ENCODE measurements at places on chromosomes 7 and 10.

DNA sequence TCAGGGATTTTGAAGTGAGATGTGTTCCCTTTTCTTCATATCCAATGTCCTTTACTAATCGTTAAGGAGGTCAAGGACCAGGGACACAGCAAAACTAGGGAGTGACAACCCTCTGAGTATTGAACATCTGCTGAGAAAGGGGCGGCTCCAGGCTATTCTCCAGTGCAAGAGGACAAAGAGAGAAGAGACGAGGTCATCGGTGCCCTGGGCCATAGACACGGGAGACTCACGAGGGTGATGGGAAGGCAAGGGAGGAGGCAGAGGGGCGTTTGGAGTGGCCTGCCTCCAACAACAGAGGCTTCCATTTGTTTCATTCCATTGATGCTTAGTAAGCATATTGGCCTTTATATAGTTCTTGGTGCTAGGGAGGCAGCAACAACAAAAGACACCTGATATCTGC, 268.4 kb downstream of the CXCL12 start:
- no peak for DNase-seq

GRCh38 chr7:21934808-21935207, 10.9 kb downstream of the CDCA7L start:
- DNase-seq, result peak; percentile 64

DNA sequence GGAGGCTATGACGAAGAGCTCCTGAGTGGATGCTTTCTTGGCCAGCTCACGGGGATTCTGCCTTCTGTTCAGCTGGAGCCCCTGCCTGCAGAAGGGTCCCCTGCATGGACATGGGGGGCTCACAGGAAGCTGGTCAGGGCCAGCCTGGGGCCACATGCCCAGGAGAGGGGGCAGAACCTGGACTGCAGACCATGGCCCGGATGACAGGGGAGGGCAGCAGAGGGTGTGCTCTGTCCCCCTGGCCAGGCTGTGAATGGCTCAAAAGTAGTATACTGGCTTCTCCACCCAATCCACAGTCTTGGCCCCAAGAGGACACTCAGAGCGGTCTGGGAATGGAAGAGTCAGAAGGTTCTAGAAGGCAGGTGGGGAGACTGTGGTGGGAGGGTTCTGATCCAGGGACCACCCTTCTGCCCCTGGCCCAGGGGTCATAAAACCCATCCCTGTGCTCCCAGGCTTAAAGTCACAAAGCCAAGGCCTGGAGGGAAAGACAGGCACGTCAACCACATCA, 40.3 kb downstream of the PPIF start:
- DNase-seq, result no peak

- no peak for DNase-seq
These were observed 385.8 kb upstream of the C7orf33 start for GRCh38 chr7:148204639-148205304.

GRCh38 chr10:55631071-55631654, 729.9 kb downstream of the ZWINT start:
- DNase-seq, result peak; percentile 5

DNA sequence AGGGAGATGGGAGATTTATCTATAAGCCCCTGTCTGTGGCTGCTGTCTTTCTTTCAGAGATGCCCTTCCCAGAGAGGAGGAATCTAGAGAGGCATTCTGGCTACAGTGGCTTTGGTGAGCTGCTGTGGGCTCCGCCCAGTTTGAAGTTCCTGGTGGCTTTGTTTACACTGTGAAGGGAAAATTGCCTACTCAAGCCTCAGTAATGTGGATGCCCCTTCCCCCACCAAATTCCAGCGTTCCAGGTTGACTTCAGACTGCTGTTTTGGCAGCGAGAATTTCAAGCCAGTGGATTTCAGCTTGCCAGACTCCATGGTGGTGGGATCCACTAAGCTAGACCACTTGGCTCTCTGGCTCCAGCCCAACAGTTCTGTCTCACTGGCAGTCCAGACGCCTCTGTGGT, 951.6 kb downstream of the CCSER2 start:
- no peak for DNase-seq

DNA sequence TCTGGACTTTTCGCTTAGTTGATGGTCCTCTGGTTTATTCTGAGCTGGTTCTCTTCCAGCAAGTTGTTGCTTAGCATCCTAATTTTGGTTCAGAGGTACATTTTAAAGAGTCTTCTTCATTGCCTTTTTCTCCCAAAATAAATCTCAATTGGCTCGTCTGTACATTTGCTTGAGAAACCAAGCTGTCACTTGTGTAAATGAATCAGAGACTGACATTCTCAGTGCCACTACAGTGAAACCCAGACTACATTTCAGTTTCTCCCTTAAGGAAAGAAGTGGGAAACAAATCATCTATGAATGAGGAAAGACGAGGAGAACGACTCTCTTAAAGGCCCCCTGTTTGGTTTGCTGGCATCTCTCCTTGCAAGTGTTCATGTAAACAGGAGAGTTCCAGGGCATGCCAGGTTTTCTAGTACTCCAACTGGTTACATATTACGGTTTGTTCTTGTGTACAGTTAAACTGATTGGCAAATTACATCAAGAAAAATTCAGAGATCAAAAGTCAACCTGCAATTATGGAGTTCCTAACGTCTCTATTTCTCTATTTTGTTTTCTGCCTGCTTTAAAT, 654.6 kb downstream of the SH2D4B start:
- DNase-seq, result no peak

DNA sequence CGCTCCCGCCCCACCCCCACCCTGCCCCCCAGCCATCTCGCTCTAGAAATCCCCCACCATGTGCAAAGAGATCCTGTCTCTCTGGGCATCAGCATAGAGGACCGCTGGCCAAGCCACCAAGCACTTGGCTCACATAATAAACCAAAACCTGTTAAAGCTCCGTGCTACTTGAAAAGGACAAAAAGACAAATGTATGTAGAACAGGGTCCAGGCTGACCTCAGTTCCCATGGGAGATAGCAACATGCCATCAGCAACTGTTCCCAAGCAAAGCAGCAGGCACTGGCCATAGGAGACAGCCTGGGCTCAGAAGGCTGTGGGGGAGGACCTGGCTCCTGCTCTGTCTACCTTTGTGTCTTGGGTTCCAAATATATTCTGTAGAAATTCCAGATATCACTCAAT, 38.4 kb upstream of the GDF10 start:
- no peak for DNase-seq

DNA sequence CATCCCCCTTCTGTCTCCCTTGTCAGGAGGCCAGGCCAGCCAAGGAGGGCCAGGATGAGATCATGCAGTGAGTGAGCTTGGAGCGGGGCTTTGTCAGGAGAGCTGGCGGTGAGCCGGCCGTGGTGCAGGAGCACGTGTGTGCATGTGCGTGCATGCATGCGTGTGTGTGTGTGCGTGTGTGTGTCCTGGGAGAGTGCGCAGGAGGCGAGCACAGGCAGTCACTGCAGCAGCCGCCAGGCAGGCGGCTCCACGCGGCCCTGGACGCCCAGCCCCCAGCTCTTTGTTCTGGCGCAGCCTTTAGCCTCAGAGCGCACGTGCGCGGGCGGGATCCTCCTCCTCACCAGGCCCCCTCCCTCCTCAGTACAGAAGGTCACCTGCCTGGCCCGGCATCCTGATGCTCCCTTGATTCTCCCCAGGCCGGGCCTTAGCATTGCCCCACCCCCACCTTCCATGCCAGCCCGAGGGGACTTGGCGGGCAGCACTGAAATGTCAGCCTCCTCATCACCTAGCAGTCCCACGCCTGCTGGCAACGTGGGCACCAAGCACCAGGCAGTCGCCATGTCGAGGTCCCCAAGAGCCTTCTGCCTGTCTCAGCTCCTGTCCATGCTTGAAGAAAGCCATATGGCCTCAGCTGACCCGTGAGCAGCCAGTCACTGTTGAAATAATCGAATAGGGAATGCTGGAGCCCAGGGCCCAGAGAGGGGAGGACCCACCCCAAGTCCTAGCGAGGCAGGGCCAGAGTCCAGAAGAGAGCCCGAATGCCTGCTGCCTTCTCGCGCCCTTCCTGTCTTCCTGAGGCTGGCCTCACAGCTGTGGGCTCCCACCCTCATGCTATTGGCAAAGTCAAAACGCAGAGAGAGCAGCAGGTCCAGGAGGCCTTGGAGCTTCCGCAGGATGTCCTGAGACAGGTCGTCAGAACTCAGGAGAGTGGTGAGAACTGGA, 125.9 kb upstream of the PPIF start:
- DNase-seq, result no peak

- DNase-seq, result no peak
These were observed 10.9 kb upstream of the INPP5A start for GRCh38 chr10:132526676-132527075.

DNA sequence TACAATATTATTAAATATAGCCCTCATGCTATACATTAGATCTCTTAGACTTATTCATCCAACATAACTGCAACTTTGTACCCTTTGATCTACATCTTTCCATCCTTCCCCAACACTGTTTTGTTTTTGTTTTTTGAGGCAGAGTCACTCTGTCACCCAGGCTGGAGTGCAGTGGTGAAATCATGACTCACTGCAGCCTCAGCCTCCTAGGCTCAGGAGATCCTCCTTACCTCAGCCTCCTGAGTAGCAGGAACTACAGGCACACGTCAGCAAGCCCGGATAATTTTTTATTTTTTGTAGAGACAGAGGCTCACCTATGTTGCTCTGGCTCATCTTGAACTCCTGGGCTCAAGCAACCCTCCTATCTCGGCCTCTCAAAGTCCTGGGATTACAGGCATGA, 53.3 kb downstream of the NT5C2 start:
- no peak for DNase-seq

GRCh38 chr7:51233374-51233773, 83.2 kb downstream of the COBL start:
- DNase-seq, result no peak

DNA sequence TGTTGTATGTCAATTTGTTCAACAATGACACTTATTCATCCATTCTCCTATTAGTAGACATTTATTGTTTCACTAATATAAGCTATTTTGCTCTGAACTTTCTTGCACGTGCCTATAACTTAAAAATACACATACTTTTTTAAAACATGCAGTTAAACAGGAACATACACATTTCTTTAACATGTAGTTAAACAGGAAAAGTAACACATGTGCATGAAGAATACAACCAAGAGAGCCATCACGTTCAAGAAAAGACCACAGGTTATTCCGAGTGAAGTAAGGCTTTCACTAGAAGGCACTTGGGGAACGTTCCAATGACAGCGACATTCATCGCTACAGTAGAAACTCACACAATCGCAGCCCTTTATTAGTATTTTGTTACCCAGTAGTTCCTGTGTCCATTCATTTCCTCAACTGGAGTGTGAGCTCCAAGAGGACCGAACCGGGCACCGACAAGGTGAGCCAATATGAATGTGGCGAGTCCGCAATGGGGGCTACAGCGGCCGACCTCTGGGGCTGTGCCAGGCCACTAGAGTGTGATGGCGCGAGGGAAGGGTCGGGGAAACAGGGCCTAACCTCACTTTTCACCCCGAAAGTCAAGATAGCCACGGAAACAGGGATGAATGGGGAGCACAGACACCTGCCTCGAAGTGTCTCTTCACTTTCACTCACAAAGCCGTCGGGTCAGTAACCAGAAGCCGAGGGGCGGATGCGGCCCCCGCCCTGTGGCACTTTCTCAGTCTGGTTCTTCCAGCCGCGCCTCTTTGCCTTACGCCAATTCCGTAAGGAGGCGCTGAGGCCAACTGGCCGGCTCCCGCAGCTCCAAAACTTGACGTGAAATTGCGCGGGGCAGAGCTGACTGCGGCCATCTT, 775 bp upstream of the SEPTIN7 start:
- DNase-seq, result peak; percentile 89

DNA sequence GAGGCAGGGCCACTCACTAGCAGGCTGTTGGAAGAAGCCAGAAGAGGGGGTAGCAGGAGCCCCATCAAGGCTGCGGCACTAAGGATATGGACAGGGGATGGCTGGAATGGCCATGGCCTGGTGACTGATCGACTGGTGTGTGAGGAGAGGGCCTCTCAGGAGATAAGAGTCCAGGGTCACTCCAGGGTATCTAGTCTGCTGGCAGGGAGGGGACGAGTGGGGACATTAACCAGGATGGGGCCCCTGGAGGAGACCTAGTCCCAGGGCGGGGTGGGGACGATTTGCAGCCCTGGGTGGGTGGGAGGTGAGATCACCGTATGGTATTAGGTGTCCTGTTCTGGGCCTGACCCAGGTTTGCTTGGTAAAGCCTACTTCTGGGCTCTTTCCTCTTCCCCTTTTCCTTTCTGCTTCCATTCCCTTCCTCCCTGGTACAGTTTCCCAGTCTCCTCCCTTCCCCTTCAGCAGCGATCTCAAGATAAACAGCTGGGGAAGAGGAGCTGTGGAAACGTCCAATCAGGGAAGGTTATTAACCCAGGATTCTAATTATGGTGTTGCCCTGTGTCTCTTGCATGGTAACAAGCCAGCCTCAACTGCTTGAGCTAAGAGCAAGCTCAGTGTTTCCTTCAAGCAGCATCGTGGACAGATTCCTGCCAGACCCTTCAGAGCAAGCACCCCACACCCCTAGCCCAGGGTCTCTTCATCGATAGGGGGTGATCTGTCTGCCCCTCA, 233.2 kb downstream of the RPS24 start:
- DNase-seq, result no peak

GRCh38 chr10:55220975-55221374, 419.9 kb upstream of the PCDH15 start:
- DNase-seq, result no peak

- DNase-seq, result no peak
These were observed 28.4 kb downstream of the COA1 start for GRCh38 chr7:43700646-43701499.

Data from inflammatory macrophage treated with lipopolysaccharide for 1 hour (primary cell).